ENCODE measurements at places on chromosomes 13 and 19.
A peak's percentile ranks its signal among the peaks of the same experiment; 100 is the strongest.

DNA sequence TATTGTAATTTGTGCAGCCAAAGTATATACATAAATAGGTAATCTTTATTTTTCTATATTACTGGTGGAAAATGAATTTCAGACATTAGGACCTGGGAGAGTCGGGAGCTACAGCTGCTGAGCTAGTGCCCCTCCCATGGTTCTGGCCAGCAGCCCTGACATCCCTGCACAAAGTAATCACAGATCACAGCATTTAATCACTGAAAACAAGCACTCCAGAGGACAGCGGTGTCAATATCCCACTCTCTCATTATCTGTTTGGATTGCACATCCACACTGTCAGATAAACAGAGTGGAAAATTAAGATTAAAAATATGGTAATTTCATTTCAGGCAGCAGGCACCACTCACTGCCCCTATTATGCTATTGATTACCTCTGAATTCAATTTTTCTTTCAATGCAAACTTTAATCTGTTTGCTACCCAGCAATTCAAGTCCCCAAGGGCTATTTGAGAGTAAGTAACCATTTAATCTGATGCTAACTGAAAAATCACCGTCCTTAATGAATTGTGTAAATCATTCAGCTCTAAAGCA is 254.1 kb upstream of the SOX21 start:
- DNase-seq: no peak

DNA sequence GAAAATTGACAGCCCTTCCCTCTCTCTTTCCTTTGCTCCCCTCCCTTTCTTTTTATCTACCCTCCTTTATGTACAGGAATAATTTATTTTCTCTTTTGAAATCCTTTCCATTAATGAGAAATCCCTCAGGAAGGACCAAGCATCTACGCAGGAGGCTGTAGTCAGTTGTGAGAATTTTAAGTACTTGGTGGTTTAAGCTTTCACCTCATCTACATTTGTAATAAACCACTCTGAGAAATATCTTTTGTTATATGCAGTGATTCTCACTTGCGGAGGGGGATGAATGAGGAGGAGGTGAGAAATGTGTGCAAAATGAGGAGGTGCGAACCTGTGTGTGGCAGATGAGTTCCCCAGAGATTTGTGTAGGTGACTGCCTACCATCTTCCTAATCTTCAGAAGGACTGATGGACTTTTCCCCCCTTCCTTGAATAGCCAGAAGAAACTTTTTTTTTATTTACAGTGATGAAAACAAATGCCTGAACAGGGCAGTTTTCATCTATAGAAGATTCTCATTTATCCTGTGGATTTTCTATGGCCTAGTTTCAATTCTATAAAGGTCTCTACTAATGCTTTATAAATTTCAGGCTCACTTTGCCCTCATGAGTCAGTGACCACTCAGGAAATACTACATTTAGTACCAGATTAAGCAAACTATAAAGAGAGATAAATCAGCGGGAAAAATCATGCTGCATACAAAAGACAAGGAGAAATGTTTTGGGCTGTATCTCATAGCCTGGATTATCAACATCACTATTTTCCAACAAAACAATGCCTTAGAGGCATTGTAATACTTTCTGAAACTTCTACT is 118.3 kb downstream of the LHFPL6 start:
- no peak for DNase-seq

- DNase-seq: no peak
Observed at GRCh38 chr13:45361596-45362206, 20.7 kb upstream of the TPT1 start.

GRCh38 chr19:54104998-54105715 is 2.5 kb downstream of the NDUFA3 start:
- DNase-seq: no peak

DNA sequence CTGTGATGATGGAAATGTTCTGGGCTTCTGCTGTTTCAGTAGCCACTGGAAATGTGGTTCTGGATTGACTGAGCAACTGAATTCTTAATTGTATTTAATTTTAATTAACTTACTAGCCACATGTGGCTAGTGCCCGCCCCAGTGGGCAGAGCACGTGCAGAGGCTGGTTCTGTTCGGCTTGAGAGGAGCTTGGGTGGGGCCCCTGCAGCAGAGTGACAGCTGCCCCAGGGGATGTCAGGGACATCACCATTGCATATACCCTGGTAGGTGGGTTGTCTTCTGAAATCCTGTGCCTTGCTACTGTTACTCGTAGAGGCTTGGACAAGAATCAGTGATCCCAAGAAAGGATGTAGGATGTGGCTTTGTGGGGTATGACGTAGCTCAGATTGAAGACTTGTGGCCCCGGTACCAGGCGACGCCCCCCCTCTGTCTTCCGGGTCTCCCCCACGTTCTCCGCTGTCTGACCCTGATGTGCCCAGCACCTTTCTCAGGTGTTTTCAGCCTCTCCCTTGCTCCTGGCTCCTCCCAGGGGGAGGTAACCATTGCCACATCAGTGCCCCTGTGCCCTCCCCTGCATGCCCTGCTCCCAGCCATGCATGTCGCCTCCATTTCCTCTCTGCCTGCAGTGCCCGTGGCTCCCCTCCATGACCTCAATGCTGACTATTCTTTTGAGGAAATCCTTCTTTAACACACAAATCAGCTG is 102.6 kb upstream of the RNF113B start:
- DNase-seq: no peak

DNA sequence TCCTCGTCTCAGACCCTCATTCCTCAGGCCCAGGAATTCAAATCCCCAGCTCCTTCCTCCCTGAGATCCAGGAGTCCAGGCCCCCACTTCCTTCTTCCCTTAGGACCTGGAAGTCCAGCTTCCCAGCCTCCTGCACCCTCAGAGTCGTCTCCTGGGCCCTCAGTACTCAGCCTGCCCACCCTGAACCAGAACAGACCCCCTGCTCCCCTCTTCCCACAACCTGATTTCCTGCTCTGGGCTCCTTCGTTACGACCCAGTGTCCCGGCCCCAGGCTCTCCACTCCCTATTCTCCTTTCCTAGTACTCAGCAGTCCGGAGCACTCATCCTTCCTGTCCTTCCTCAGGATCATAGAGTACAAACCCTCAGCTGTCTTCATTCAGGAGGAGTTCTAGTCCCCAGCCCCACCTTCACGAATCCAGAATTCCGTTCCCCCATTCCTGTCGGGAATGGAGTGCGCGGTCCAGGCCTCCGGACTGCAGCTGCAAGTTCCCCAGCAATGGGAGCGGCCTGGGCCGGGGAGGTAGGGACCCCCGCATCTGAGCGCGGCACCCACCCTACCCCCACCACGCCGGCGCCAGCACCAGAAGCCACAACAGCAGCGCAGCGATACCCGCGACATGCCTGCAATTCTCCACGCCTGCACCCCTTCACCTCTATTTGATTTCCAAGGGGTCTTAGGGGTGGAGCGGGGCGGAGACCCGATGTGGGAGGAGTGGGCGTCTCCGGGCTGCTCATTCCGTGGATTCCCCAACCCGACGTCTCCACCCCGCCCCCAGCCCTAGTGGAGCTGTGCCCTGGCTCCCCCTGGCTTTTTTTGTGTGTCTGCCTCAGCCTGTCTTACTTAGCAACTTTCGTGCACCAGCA is 12.7 kb downstream of the EGLN2 start:
- peak; percentile 39 for DNase-seq

- DNase-seq: no peak
Observed at GRCh38 chr13:40970803-40971202, 48.3 kb downstream of the ELF1 start.

- no peak for DNase-seq
Observed at GRCh38 chr19:18090545-18091216, 3.9 kb upstream of the IL12RB1 start.

GRCh38 chr13:49904729-49905456 is 31.2 kb downstream of the SPRYD7 start:
- DNase-seq: no peak

GRCh38 chr13:50654331-50654730 is 189.2 kb downstream of the DLEU7 start:
- DNase-seq: no peak

DNA sequence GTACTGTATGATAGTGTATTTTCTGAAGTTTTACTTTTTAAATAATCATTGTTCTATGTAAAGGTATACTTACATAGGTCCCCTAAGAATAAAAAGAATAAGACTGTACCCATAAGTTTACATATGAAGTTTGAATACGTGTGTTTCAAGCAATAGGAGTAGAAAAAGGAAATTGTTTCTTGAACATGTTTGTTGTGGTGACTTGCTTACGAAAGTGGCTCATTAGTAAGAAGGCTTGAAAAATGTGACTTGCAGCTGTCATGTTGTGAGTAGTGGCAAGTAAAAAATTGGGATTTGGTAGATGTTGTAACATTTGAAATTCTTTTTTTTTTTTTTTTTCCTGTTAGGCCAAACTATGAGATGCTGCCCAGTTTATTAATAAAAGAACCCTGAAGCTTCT is 203.3 kb downstream of the LMO7 start:
- DNase-seq: no peak

- DNase-seq: no peak
Observed at GRCh38 chr13:19117913-19118739, 63.5 kb downstream of the TUBA3C start.

GRCh38 chr19:58021541-58022282 is 12.1 kb upstream of the ZSCAN1 start:
- DNase-seq: peak; percentile 61

GRCh38 chr19:3798137-3798536 is 12.0 kb upstream of the MATK start:
- no peak for DNase-seq

- DNase-seq: no peak
Observed at GRCh38 chr19:508204-509150, 1.2 kb downstream of the TPGS1 start.

Measured in uterus (tissue), 4 donors.